ENCODE measurements at places on chromosomes 13 and 19.

- DNase-seq = no peak
Observed at GRCh38 chr13:20713014-20713376, 9.5 kb downstream of the IL17D start.

GRCh38 chr13:68996668-68997025, 1111.0 kb upstream of the ATXN8OS start:
- no peak for DNase-seq

DNA sequence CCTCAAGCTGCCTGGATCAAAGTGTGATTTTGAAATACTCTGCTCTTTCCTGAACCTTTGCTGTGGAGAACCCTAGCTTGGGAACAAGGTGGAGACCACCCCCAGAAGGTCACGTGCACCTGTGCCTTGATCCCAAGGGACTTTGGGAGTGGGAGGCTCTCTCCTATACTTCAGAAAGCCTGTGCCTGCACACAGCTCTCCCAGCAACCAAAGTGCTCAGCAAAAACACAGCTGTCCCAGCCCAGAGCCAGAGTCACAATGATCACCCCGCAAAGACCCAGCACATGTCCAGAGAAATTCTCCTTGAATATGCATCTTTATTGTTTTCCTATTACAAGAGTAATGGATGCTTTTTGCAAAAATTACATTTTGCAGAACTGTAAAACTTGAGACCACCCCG, 43.4 kb downstream of the TNFRSF19 start:
- DNase-seq = no peak

DNA sequence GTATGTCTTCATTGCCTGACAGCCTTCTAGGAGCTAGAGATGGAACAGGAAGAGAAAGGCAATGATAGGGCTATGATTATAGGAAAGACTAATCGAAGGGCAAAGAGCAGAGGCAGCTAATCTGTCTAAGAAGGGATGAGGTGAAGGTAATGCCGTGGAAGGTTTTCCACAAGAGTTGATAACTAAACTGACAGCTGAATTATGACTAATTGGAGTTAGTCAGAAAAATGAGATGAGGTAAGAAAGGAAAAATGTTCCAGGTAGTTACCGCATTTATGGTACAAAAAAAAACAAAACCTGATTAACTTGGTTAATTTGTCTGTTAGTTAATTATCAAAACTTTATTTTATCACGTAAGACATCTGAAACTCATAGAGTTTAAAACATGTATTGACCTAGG, 260.3 kb downstream of the SLITRK6 start:
- DNase-seq = no peak

- DNase-seq = no peak
Observed at GRCh38 chr13:36965767-36966166, 33.4 kb downstream of the ALG5 start.

- DNase-seq = no peak
Observed at GRCh38 chr13:23673354-23673753, 103.1 kb downstream of the TNFRSF19 start.

- DNase-seq = no peak
Observed at GRCh38 chr13:30720172-30720869, 15.0 kb upstream of the ALOX5AP start.

DNA sequence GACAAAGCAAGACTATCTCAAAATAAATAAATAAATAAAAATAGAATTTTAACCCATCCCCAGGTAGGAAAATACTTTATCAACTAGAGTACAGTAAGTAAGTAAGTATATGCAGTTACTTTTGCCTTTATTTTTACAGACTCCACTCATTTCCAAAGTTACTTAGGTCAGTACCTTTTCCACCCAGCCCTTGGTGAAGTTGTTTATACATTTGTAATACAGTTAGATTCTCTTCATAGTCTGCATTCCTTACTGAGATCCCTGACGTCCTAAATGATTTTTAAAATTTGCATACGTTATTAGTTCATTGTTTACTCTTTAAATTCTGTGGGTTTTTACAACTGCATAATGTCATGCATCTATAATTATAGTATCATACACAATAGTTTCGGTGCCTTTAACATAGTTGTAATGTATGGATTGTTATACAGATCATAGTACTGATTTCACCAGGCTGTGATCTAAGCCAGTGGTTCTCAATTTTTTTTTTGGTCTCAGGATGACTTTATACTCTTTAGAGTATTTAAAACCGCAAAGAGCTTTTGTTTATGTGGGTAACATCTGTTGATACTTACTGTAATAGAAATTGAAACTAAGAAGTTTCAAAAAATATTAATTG, 10.4 kb downstream of the SETDB2 start:
- DNase-seq = no peak

DNA sequence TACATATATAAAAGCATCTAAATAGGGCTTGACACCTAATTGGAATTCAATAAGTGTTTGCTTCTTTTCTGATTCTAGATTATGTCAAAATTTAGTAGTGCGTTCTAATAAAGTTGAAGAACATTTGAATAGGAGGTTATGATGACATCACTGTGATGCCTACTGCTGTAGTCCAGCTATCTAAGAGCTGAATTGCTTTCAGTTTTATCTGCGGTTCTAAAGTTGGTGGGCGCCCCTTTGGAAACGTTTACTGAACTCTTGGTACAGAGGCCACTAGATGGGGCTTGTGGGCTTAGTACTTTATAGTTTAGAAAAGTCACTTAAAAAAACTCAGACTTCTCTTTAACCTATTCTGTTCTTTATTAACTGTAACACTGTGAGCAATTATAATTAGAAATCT, 776.9 kb downstream of the GPC5 start:
- peak; percentile 10 for DNase-seq

DNA sequence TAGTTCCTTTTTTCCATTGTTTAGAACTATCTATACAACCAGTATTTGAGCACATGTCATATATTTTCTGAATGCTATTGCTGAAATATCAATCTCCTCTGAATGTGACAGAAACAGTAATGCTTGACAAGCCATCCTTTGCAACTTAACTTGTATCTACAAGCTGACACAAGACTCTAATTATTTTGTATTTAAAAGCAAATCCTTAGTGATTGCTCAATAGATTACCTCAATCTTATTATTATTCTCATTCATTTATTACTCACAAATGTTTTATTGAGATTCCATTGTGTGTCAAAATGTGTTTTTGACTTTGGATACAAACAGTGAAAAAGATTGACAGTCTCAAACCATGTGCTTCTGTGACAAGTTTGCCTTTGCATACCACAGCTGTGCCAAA, 787.8 kb upstream of the PRR20A start:
- no peak for DNase-seq

- DNase-seq = no peak
Observed at GRCh38 chr13:113610266-113610665, 25.7 kb downstream of the TFDP1 start.

GRCh38 chr19:35009424-35010415, 9.6 kb downstream of the GRAMD1A start:
- no peak for DNase-seq

GRCh38 chr19:41298348-41298964, 11.5 kb upstream of the CCDC97 start:
- DNase-seq = no peak

- DNase-seq = peak; percentile 90
Observed at GRCh38 chr19:7507884-7508283, 8.0 kb upstream of the ZNF358 start.

DNA sequence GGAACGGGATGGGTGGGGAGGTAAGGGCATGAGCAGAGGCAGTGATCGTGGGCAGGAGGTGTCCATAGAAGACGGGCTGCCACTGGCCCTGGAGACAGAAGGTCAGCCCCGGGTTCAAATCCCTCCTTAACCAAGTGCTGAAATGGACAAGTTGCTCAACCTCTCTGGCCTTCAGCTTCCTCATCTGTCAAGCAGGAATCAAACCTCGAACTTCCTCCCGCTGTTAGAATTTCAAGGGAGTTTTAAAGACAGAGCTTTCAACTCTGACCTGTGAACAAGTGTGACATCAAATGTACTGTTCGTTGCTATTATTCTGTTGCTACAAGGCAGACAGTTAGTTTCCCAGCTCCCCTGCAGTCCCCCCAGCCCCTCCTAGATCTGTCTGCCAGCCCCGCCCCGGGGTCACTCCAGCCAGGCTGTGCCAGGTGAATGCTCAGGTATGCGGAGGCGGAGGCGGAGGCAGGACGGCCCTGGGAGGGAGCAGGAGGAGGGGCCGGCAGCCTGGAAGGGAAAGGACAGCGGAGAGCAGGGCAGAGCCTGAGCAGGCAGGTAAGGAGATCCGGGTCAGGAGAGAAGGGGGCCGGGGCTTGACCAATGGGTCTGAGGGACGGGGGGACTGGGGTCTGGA, at the start of gene EPS8L1:
TSS of gene EPS8L1 (plus strand) at position 499 of the 628 bp plus-strand sequence. CDS start 576 bp downstream, outside the sequence.
- no peak for DNase-seq

- DNase-seq = peak; percentile 85
Observed at GRCh38 chr19:10699650-10700335, 1.4 kb upstream of the QTRT1 start.

DNA sequence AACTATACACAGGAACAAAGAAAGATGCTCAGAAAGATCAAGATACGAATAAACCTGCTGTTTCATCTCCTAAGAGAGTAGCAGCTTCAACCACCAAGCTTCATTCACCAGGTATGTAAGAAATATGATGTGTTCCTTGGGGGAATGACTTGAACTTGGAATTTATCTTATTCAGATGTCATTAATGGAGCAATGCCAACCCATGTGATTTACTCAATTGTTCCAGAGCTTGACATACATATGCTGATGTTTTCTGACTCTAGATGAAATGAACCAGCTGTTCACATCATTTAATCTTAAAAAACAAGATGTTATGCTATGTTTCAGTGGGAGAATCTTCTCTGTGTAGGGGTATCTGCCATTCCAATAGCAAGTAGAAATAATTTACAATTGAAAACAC, 270.9 kb downstream of the SLC7A1 start:
- DNase-seq = no peak

DNA sequence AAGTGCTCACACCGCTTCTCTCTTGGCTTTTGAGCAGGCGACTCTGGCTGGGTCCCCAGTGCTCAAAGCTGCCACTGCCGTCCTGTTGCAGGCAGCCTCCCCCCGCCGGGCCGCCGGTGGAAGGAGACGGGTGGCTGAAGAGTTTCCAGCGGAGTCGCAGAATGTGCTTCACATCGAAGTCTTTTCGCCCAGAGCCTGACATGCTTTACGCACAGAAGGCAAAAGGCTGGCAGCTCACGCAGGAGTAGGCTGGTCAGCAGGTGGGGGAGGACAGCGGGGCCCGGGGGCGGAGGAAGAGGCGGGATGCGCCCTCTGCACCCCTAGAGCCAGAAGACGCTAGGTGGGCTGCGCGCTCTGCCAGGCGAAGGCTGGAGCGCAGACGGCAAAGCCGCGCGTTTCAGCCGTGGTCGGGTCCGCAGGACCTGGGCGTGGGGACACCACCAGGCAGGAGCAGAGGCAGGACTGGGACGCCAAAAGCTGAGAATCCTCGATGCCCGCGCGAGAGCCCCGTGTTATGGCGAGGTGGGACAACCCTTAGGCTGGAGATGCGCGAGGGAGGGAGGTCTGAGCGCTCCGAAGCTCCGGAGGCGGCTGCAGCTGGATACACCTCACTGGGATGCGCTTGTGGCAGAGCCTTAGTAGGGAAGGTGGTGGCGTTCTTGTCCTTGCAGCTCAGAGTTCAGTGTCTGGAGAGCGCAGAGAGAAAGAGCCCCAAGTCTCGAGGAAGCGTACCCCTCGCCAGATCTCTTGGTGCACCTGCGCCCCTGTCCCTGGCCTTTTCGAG, at the start of gene ATXN8OS:
TSS of gene ATXN8OS (plus strand) at position 329 of the 784 bp plus-strand sequence.
- DNase-seq = no peak

DNA sequence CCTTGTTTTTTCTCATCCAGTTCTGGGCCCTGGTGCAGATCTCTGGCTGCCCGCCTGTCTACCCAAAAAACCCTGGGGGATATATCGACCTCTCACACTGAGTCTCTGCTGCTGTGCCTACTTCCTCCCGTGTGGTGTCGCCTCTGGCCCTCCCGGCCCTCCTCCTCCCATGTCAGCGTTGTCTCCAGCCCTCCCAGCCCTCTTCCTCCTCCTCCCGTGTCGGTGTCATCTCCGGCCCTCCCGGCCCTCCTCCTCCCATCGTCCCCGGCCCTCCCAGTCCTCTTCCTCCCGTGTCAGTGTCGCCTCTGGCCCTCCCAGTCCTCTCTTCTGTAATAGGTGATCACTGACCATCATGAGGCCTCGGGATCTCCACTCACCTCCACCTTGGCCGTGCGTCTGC, 81.8 kb downstream of the GPR12 start:
- no peak for DNase-seq

DNA sequence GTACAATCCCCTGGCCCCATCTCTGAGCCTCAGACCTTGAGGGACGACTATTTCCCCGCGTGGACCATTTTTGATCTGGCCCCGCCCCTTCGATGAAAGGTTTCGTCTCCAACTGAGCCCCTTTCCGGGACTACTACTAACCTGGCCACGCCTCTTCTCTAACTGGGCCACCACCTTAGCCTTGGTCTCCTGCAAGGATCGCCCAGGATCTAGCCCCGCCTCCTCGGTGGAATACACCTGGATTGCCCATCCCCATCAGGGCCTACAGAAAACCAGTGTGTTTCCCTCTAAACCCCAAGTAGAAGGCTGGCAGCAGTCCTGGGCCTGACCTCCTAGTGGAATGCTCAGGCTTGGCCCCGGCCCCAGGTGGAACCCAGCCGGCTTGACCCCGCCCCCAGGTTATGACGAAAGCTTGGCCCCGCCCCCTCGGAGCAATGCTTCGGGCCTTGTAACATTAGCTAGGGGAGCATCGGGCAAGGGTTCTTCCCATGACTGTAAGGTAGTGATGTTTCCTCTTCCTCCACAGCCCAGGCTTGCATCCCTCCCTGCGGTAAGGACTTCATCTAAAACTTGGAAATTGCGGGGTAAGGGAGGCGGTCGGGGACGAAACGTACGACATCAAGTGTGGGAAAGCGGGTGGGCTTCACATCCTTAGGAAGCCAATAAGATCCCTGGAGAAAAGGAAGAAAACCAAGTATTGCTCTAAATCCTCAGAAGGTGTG, 9.1 kb downstream of the SPACA6 start:
- DNase-seq = peak; percentile 70

GRCh38 chr13:108962654-108963053, 333.2 kb downstream of the MYO16 start:
- peak; percentile 54 for DNase-seq

GRCh38 chr13:40288259-40288658, 378.2 kb downstream of the FOXO1 start:
- no peak for DNase-seq

DNA sequence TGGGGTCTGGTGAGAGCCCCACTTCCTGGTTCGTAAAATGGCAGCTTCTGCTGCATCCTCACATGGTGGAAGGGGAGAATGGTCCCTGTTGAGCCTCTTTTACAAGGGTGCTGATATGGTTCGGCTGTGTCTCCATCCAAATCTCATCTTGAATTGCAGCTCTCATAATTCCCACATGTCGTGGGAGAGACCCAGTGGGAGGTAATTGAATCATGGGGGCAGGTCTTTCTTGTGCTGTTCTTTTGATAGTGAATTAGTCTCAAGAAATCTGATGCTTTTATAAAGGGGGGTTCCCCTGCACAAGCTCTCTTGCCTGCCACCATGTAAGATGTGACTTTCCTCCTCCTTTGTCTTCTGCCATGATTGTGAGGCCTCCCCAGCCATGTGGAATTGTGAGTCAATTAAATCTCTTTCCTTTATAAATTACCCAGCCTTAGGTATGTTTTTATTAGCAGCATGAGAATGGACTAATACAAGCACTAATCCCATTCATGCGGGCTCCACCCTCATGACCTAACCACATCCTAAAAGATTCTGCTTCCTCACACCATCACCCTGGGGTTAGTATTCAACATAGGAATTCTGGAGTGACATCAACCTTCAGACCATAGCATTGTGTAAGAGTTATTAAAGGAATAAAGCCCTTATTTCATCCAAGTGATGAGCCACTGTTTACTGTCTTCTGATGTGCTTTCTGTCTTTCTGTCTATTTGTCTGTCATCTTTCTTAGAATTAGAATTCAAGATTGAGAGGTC, 159.0 kb upstream of the IRS2 start:
- DNase-seq = no peak
